ENCODE measurements at places on chromosomes 12 and 14.
A peak's percentile ranks its signal among the peaks of the same experiment; 100 is the strongest.

- DNase-seq: no peak
Observed at GRCh38 chr12:3568695-3569094, 77.7 kb downstream of the PRMT8 start.

GRCh38 chr14:62187265-62187664 lies 425.0 kb downstream of the SNAPC1 start:
- DNase-seq: no peak

- DNase-seq: no peak
Observed at GRCh38 chr14:50762931-50763300, 68.0 kb downstream of the NIN start.

DNA sequence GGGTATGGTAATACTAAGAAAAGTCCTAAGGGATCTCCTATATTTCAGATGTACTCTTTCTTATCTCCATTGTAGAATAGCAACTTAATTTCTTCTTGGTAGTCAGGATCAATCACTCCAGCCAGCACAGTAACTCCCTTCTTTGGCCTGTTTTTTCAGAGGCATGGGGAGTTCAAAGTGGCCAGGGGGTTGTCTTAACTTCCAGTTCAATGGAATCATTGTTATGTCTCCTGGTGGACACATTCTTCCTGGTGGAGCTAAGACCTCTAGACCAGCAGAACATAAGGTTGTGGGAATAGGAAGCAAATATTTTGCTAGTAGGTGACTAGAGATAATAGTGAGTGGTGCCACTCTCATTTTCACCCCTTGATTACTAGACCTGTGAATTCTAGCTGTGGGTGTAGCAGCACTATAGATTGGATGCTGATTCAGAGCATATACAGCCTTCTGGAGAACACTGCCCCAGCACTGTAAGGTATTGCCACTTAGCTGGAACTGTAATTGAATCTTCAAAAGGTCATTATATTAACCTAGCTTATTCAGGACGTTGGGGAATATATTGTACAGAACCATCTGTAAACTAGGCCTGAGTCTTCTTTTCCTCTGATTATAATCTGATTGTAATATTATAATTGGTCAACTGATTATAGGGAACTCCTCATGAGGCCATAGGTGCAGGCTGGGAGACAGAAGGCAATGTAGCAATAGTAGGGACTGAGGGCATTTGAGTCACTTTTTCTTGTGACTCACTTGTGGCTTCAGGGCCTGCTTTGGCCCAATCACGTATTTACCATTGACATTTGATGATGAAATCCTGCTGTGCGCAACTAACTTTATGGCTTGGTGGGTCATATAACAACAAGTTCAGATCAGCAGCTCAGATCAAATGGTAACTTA lies 60.2 kb upstream of the ATP2B1 start:
- DNase-seq: no peak

DNA sequence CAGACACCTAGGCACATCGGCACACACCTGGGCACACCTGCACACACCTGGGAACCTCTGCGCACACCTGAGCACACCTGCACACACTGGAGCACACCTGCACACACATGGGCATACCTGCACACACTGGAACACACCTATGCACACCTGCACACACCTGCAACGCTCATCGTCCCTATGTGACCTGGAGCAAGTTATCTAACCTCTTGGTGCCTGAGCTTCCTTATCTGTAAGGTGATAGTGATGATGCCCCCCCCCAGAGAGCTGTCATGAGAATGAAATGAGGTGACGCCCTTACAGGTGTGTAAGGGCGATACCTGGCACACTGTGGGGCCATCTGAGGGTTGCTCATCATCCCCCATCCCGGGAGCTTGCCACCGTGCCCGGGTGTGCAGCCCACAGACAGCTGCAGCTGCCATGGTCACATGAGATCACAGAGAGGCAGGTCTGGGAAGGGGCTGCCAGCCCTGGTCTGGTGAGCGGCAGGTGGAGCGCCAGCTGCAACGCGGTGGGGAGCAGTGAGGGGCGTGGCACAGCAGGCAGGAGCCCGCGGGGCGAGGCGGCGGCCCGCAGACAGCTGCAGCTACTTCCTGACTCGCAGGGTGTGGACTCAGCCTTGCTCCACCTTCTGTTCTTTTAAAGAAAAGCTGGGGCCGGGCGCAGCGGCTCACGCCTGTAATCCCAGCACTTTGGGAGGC lies 59.9 kb upstream of the FBRSL1 start:
- peak; percentile 52 for DNase-seq

GRCh38 chr12:64621257-64621942 lies 11.1 kb downstream of the RASSF3 start:
- DNase-seq: no peak

GRCh38 chr14:56855891-56856461 lies 45.7 kb upstream of the OTX2 start:
- no peak for DNase-seq

- no peak for DNase-seq
Observed at GRCh38 chr14:63952933-63953437, 100.2 kb downstream of the SYNE2 start.

GRCh38 chr14:98229656-98230366 lies 1042.2 kb downstream of the BCL11B start:
- DNase-seq: no peak

- no peak for DNase-seq
Observed at GRCh38 chr14:30770376-30770775, 104.0 kb upstream of the COCH start.

- no peak for DNase-seq
Observed at GRCh38 chr14:33643426-33644181, 307.3 kb downstream of the EGLN3 start.

- DNase-seq: no peak
Observed at GRCh38 chr14:83975841-83976770, 1553.8 kb upstream of the FLRT2 start.

DNA sequence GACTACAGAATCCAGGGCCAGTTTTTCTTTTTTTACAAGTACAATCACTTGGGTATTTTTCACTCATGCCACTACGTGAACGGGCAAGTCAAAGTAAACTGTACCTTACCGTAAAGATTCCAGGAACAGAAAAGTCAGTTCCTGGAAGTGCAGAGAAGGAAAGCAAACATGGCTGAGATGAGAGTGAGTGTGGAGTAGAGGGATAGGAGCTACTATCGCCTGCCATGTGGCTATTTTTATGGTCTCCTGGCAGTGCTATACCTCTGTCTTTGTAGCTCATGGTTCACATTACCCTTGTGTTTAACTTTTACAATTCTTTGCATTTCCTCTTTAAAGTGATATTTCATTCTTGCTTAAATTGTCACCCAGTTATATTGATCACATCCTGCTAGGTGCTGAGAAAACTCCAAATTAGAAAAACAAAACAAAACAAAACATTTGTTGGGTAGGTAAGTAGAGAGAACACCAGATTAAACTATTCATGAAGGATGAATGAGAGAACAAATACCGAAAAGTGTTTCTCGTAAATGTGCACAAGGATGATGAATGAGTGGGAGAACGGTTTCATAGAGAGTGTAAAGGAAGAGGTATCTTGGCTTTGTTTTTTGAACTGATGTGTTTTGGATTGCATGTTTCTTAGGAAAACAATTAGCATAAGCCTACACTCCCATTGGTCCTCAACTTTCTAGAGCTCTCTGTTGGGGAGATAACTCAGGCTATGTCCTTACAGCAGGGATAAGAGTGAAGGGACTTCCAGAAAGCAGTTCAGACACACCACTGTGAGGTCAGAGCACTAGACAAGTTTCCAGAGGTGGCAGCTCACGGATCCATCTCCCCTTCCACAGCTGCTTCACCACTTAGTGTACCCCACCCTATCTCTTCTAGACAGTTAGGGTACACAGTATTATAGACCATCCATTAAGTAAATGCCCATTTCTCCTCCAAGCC lies 163.7 kb downstream of the IPO8 start:
- no peak for DNase-seq

DNA sequence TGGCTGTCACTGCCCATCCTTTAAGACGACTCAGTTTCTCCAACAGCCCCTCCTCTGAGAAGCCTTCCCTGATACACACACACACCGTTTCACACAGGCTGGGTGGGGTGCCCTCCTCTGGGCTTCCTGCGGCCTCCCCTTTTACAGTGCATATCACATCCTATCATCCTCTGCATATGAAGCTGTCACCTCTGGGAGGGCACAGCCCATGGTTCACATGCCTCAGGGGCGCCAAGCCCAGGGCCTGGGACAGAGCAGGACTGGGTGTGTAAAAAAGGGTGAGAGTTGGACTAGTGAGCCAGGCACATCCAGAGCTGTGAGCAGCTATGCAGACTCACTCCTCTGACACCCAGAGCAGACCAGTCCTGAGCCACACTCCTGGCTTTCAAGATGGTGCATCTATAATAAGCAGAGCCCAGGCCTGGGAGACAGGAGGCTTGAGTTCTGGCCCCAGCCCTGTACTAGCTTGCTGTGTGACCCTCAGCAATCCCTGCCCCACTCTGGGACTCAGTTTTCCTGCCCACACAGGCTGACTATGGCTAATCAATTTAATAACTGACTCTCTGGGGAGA lies 62.6 kb downstream of the LGMN start:
- DNase-seq: no peak

- DNase-seq: no peak
Observed at GRCh38 chr12:62098132-62098531, 162.1 kb upstream of the USP15 start.

DNA sequence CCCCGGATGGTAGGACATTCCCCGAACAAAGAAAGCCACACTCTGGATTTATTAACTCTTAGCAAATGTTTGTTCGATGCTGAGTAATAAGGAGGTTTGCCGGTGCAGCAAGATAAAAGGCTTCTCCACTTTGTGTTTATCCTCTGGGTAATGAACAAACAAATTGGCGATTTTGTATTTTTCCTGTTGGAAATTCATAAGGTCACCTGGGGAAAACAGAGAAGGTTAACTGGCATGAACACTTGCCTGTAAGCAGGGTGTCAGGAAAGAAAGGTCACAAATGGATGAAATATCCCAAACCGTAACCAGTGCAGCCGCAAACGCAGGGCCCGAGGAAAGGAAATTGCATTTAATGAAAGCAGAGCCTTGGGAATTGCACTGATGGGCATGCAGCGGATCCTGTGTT lies 132.8 kb downstream of the RMST start:
- DNase-seq: no peak

- DNase-seq: no peak
Observed at GRCh38 chr14:53599221-53599945, 357.2 kb downstream of the BMP4 start.

DNA sequence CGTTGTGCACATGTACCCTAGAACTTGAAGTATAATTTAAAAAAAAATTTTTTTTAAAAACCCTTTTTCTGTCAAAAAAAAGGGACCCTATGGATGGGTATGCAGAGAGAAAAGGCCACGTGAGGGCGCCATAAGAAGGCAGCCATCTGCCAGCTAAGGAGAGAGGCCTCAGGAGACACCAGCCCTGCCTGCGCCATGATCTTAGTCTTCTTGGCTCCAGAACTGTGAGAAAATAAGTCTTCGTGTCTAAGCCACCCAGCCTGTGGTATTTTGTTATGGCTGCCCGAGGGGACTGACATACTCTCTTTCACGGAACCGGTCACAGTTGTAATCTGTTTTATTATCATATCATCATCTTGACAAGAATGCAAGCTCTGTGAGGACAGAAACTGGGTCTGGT lies 174.8 kb downstream of the EFCAB11 start:
- DNase-seq: no peak

- DNase-seq: no peak
Observed at GRCh38 chr14:61691495-61691894, 3.8 kb upstream of the HIF1A start.

DNA sequence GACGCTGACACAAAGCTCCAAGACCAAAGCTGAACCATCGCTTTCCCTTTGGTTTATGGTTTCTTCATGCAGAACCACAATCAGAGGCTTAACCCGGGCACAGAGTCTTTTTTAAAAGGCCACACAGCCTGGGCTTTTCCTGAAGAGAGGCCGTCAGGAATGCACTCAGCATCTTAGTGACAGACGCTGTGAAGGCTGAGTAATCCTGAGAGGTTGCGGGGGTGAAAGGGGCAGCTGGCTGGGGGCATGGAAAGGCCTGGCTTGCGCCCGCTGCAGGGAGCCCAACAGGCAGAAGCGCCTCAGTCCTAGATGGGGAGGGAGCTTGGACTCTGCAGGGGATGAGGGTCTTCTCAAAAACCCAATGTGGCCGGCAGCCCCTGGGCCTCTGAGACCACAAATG lies 13.6 kb downstream of the CTDSP2 start:
- no peak for DNase-seq

GRCh38 chr12:32379213-32379612 lies 20.1 kb upstream of the FGD4 start:
- no peak for DNase-seq

DNA sequence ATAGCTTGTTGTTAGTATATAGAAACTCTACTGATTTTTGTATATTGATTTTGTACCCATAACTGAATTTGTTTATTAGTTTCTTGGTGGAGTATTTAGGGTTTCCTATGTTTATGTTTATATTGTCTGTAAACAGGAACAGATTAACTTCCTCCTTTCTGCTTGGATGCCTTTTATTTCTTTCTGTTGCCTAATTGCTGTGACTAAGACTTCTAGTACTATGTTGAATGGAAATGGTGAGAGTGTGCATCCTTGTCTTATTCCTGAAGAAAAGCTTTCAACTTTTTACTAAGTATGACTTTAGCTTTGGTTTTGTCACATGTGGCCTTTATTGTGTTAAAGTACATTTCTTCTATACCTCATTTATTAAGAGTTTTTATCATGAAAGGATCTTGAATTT lies 20.9 kb downstream of the FBXW8 start:
- DNase-seq: no peak

DNA sequence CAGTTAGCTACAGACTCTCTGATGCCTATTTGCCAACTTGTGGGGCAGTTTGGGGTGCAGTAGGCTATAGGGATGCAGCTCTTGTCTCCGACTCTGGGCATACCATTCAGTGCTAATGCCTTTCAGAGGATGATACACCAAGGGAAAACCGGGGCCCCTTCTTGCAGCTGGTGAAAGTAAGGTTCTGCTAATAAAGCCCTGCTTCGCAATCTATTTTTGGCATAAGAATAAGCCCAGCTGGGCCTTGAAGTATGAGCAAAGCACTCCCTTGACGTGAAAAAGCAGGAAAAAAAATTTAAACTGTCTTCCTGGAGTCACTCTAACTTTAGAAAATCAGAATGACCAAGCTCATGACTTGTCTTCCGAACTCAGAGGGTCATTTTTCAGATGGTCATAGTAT lies 124.1 kb upstream of the RBM19 start:
- no peak for DNase-seq

DNA sequence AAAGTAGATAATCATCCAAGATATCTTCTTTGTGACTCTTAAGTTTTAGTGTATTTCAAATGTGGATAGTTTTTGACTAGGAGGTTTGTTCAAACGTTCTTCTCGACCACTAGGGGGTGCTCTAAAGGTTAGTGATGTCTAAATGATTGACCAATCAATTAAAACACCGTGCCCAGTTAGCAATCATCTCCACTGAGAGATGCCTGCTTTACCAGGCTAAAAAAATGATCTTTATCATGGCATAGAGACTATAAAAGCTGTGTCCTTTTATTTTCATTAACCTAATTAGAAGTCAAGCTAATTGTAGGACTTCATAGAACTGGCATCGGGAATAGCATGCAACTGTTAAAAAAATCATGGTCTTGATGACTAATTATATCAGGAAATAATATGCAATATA lies 153.9 kb downstream of the PRKCH start:
- DNase-seq: no peak

Measured in activated effector memory CD4-positive, alpha-beta T cell treated with Interleukin-2 at 50 U/mL for 16 hours (primary cell).